ENCODE measurements at places on chromosomes 6 and 20. TPM values are rescaled to one million over a fixed set of nuclear protein-coding genes. Genes with fewer than 3 reads are reported as not detected.

The CASS4 gene
- total RNA-seq = 28.1 TPM

- no peak for DNase-seq
- no peaks in the 10 kb centered on the region for H3K27me3 ChIP-seq
- no peak overlapping the region for H3K27ac ChIP-seq
Measured at GRCh38 chr6:76779068-76779467, 684.2 kb downstream of the HTR1B start.

DNA sequence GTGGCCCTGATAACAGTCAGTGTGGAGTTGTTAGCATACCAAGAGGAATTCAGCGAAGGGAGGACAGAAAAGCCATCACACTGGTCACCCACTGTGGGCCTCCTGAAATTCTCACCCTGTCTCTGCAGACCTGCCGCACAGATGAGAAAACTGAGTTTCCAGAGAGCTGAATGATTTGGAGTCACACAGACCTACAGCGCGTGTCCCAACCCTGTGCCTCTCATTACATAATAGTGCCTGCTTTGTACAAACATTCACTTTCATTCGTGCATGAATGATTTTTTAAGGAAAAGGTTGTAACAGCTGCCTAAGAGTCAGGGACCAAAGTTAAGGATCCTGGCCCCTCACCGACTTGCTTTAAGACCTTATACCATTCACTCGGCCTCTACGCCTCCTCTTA, 62.7 kb downstream of the THBS2 start:
- no peaks in the 10 kb centered on the region for H3K27me3 ChIP-seq
- H3K27ac ChIP-seq = no peak overlapping the region
- no peaks in the 10 kb centered on the region for H3K4me1 ChIP-seq
- no peaks in the 10 kb centered on the region for H3K36me3 ChIP-seq
- DNase-seq = no peak
- no peak overlapping the region for H3K4me3 ChIP-seq

DNA sequence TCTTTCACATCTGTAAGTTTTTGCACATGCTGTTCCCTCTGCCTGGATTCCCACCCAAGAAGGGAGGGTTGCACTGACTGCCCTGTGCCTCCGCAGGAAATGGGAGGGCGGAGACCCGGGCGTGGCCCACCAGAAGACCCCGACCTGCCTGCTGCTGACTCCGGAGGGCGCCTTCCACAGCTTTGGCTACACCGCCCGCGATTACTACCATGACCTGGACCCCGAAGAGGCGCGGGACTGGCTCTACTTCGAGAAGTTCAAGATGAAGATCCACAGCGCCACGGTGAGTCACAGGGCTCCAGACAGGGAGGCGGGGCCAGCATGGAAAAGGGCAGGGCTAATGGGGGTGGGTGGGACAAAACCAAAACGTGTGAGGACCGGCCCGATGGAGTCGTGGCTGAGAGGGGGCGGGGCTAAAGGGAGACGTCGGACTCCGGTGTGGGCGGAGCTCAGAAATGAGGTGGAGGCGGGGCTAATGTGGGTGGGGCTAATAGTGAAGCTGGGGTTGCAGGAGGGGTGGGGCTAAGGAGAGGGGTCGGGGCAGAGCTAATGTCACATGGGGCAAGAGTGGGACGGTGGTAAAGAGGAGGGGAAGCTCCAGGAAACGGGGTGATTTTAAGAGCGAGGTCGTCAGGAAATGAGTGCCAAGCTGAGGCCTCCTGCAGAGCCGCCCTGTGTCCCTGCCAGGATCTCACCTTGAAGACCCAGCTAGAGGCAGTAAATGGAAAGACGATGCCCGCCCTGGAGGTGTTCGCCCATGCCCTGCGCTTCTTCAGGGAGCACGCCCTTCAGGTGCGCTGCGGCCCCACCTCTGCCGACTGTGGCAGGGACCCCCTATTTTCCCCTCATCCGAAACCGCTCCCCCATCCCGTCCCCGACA, 12.6 kb downstream of the HSPA12B start:
- H3K4me1 ChIP-seq = no peaks in the 10 kb centered on the region
- H3K27ac ChIP-seq = no peak overlapping the region
- H3K4me3 ChIP-seq = no peak overlapping the region
- DNase-seq = peak; percentile 42
- no peaks in the 10 kb centered on the region for H3K36me3 ChIP-seq

- peak overlapping the region; percentile 27 for H3K27ac ChIP-seq
- H3K4me3 ChIP-seq = no peak overlapping the region
- H3K36me3 ChIP-seq = peaks cover 63% of the 10 kb centered on the region
- no peak for DNase-seq
- H3K27me3 ChIP-seq = no peaks in the 10 kb centered on the region
Measured at GRCh38 chr6:7216941-7217621, 95.9 kb downstream of the SSR1 start.

The ZNF341 gene
- 5.2 TPM for total RNA-seq

GRCh38 chr6:15653581-15653980, 9.2 kb downstream of the DTNBP1 start:
- no peaks in the 10 kb centered on the region for H3K36me3 ChIP-seq
- DNase-seq = no peak
- H3K4me1 ChIP-seq = no peaks in the 10 kb centered on the region

GRCh38 chr6:13810688-13811446, 3.5 kb downstream of the MCUR1 start:
- H3K27me3 ChIP-seq = no peaks in the 10 kb centered on the region
- H3K27ac ChIP-seq = peak overlapping the region; percentile 21
- H3K36me3 ChIP-seq = no peaks in the 10 kb centered on the region
- peaks cover 41% of the 10 kb centered on the region for H3K4me1 ChIP-seq
- H3K4me3 ChIP-seq = no peak overlapping the region
- DNase-seq = no peak

- no peaks in the 10 kb centered on the region for H3K36me3 ChIP-seq
- H3K4me3 ChIP-seq = no peak overlapping the region
- no peak overlapping the region for H3K27ac ChIP-seq
- H3K27me3 ChIP-seq = no peaks in the 10 kb centered on the region
- DNase-seq = no peak
Measured at GRCh38 chr6:150664091-150664490, 64.4 kb downstream of the PLEKHG1 start.

- H3K27me3 ChIP-seq = no peaks in the 10 kb centered on the region
- H3K36me3 ChIP-seq = peaks cover 23% of the 10 kb centered on the region
- no peak overlapping the region for H3K4me3 ChIP-seq
- DNase-seq = no peak
Measured at GRCh38 chr6:41700463-41701347, 34.7 kb downstream of the TFEB start.

DNA sequence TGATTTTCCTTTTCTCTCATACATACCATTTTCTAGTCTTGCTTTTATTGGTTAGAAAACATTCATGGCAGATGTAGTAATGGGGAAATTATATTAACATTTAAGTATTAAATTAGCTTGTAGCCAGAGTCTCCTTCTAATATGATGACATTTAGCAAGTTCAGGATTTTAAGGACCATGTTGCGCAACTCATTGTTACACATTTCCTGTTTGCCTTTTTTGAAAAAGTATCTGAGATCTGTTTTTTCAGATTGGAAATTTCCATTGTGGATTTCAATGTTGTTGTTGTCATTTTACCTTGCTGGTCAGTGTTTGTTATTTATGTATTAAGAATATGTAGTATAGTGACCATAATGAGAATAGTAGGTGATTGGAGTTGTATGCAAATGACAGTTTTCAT, 38.7 kb downstream of the CDKAL1 start:
- no peaks in the 10 kb centered on the region for H3K4me1 ChIP-seq
- no peak overlapping the region for H3K4me3 ChIP-seq
- no peak for DNase-seq

The UNC5CL gene
- 3.1 TPM for total RNA-seq

The PRPH2 gene
- 1.9 TPM for total RNA-seq

- H3K36me3 ChIP-seq = no peaks in the 10 kb centered on the region
- no peak overlapping the region for H3K27ac ChIP-seq
- no peaks in the 10 kb centered on the region for H3K27me3 ChIP-seq
Measured at GRCh38 chr6:11798538-11798937, 19.9 kb upstream of the ADTRP start.

The OGFRL1 gene
- total RNA-seq = 28.9 TPM

Data from left lung (tissue), 14 donors.